ENCODE measurements at places on chromosomes 11 and 22.

GRCh38 chr22:41352058-41352457 lies 29.7 kb upstream of the TEF start:
- no peak for DNase-seq

GRCh38 chr11:7896009-7896785 lies 34.9 kb downstream of the OR10A6 start:
- no peak for DNase-seq

GRCh38 chr11:17475666-17476316 lies 854 bp downstream of the ABCC8 start:
- DNase-seq = no peak

- no peak for DNase-seq
These were observed 41.8 kb upstream of the TH start for GRCh38 chr11:2213384-2213842.

DNA sequence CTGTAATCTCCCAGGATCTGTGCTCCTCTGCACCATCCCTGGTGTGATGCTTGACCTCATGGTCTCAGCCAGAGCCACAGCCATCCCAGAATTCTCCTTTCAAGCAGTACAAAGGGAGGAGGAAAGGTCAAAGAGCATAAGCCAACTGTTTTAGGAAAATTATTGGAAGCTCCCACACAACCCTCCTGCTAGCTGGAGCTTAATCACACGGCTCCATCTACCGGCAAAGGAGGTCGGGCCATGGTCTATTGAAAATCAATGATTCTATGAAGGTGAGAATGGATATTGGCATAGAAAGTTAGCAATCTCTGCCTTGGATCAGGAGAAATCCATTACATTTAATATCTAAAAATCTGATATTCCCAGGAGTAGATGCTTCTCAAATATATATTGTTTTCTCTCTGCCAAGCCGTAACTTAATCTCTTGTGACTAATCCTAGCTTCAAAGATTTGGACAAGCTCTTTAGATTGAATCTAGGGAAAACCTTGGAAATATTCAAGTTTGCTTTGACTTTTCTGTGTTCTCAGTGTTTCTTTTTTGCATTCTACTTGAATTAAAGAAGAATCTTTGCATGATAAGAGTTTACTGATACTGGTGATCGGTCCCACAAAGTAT lies 259.6 kb downstream of the NTM start:
- DNase-seq = no peak

GRCh38 chr11:89604281-89604680 lies 105.8 kb upstream of the TRIM77 start:
- DNase-seq = no peak

GRCh38 chr11:129766898-129767604 lies 48.6 kb upstream of the TMEM45B start:
- DNase-seq = no peak

GRCh38 chr11:14070896-14071295 lies 108.4 kb downstream of the SPON1 start:
- no peak for DNase-seq

DNA sequence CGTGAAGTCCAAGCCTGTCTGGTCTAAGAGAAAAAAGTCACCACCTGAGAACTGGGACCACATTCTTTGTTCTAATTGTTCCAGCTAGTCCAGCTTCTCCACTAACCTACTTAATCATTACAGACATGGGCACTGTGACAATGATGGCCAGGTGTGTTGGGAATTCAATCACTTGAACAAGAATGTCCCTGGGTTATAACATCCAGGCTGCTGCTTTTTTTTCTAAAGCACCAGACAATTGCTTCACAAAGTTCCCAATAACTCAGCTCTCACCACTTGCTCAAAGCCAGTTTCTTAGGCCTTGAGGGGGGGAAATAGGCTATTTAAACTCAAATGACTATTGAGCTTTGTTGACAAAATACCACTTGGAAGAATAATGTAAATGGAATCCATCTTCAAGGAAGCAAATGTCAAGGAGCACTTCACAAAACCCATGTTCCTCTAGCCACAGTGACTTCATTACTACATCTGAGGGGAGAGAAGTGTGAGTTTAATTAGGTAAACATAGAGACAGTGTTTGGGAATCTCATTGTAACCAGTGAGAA lies 80.3 kb downstream of the ME3 start:
- DNase-seq = no peak

- DNase-seq = no peak
These were observed 102.7 kb upstream of the TRPC6 start for GRCh38 chr11:101686514-101686913.

- no peak for DNase-seq
These were observed 44.3 kb downstream of the MICAL3 start for GRCh38 chr22:17980015-17980590.

DNA sequence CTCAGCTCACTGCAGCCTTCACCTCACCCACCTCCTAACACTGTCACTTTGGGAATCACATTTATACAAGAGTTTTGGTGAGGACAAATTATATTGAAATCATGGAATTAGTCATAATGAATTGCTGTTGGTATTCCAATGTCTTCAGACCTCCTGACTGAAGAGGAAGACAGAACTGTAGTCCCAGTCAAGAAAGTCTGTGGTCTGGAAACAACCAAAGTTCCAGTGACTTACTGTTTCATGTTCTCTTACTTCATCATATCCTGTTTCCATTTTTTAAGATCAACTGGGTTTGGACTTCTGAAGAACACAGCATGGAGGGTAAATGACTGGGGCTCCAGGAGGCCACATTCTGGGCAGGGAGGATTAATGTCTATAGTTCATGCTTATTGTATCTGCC lies 43.0 kb upstream of the HIPK3 start:
- no peak for DNase-seq

DNA sequence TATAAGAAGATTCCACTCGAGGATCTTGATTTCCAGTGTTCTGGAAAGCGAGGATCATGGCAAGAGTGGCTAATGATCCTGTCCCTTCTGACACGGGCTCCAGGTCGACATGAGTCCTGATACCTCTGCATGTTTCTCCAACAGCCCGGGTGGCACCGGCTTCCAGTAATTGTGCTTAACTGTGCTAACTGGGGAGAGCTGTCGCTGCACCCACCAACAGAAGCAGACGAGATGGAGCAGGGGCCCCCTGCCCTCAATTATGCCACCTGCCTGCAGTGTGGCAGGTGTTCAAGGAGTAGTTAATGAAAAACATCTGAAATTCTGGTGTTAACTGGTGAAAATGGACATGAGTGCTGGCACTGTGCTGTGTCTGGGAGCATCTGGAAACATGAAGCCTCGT lies 6.2 kb downstream of the MRPL21 start:
- no peak for DNase-seq

DNA sequence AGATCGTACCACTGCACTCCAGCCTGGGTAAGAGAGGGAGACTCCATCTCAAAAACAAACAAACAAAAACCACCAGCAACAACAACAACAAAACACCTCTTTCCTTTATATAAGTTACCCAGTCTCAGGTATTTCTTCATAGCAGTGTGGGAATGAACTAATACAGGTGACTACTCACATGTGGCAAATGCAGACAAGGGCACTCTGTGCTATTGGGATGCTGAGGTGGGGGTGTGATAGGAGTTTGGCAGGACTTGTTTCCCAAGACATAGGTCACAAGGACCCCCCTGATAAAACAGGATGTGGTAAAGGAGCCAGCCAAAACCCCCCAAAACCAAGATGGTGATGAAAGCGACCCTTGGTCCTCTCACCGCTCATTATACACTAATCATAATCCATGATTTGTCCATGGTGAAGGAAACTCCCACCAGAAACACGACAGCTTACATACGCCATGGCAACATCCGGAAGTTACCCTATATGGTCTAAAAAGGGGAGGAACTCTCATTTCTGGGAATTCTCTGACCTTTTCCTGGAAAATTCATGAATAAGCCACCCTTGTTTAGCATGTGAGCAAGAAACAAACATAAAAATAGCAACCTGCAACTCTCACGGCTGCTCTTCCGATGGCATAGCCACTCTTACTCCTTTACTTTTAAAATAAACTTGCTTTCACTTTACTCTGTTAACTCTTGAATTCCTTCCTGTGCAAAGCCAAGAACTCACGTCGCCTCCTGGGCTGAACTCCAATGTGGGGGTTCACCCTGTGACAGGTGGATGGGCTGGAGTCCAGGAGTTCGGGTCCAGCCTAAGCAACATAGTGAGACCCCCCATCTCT lies 18.8 kb upstream of the INCENP start:
- no peak for DNase-seq

DNA sequence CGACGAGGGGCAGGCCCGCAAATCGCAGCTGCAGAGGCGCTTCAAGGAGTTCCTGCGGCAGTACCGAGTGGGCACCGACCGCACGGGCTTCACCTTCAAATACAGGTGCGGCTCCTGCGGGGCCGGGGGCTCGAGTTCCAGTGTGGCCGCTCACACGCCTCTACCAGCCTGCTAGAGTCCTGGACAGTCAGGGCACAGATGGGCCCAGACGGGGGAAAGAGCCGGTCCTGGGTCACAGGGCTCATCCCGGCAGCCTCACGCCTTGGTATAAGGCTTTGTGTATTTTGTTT lies 506 bp downstream of the MCM5 start:
- no peak for DNase-seq

GRCh38 chr11:117704395-117705100 lies 92.5 kb downstream of the DSCAML1 start:
- DNase-seq = no peak

- DNase-seq = no peak
These were observed 48.8 kb downstream of the CWF19L2 start for GRCh38 chr11:107408762-107409211.

DNA sequence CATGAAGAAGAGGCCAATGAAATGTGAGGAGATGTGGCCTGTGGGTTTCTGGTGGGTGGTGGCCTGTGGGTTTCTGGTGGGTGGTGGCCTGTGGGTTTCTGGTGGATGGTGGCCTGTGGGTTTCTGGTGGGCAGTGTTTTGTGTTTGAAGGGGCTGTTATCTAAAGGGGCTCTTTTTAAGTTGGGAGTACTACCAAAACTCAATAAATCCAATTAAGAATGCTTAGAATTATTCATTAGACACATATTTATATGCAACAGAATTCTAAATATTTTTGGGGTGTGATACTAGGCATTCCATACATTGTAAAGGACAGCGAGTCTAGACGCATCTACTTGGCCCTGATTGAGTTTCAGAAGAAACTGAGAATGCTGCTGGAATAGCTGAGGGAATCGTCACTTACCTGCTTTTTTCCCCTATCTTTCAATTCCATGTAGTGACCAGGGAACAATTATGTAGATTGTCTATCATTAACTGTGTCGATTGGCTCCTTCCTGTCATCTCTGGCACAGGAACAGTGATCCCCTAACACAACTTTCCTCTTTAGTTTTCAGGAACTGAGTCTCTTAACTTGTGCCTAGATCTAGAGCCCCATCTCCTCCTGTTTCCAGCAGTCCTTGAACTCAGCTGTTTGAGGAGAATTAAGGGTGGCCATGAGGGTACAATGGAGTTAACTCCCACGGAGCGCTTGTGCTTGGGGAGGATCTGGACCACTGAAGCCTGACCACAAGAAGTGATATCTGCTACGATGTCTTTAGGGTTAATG lies 37.3 kb upstream of the TOP3B start:
- no peak for DNase-seq

GRCh38 chr11:11122749-11123148 lies 230.3 kb downstream of the CSNK2A3 start:
- no peak for DNase-seq

DNA sequence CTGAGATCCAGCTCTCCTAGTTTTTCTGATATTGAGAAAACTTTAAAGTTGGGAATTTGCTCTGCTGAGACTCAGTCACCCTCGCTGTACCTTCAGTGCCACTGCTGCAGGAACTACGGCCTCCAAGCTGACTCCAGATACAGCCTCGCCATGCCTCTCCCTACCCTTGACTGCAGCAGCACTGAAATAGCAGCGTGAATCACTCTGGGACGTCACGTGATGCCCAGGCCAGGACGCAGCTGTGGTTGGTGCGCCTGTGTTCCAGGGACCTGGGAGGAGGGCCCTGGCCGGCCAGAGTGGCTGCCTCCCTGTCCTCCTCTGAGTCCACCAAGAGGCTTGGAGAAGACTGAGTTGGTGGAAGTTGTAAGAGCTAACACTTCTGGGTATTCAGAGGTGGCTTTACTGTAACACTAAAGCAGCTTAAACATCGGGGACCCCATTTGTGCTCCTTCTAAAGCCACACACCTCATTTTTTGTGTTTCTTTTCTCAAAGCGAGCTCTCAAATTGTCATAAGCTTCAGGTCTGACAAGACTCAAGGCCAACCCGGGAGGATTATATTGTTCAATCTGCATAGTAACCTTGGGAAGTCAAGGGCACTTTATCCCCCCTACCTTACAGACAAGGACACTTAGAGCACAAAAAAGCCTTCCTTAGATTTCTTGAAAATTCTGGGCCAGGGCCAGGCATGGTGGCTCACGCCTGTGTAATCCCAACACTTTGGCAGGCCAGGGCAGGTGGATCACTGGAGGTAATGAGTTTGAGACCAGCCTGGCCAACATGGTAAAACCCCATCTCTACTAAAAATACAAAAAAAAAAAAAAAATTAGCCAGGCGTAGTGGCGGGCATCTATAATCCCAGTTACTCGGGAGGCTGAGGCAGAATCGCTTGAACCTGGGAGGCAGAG lies 4.2 kb upstream of the STIP1 start:
- DNase-seq = no peak

DNA sequence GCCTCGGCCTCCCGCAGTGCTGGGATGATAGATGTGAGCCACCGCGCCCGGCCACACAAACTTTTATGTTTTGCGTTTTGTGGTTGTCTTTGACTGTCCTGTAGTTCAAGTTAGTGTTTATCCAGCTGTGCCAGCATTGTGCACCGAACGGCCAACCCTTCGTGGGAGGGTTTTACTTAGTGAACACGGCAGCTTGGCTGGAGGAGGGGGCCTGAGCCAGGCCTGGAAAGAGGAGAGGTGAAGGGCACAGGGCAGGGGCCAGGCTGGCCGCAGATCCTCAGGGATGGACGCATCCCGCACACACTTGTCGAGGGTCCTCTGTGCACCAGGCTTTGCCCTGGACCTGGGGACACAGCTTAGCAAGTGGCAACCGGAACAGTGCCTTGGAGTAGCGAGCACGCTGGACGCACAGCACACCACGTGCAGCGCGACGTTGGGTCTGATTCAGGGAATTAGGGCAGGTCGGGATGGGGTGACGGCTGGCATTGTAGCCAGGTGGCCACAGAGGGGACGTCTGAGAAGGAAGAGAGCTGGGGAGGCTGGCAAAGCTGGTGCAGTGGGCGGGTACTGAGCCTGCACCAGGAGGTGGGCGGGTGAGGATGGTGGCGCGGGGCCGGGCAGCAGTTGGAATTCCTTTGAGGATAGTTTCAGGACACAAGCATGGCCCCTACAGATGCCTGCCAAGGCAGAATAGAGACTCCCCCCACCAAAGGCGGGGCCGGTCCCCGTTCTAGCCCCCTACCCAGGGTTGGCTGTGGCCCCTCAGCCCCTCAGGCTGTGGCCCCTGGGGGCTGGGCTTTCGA lies 13.4 kb downstream of the EPS8L2 start:
- no peak for DNase-seq
